ENCODE measurements at places on chromosomes 2 and 18.

DNA sequence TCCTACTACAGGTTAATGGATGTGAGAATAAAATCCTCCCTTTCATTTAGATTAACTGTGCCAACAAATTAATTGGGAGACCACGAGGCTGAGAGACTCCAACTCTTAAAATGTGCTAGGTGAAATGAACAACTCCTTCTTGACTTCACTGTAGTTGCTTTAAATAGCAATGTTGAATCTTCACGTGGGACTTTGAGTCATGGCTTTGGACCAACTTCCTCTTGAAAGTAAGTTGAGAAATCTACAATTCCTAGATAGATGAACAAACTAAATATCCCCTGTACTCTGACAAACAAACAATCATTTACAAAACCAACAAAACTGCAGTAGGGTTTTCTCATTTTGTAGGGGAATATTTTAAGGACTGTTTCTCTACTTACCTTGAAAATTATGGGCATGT lies 291.9 kb upstream of the SPRED2 start:
- DNase-seq: no peak

DNA sequence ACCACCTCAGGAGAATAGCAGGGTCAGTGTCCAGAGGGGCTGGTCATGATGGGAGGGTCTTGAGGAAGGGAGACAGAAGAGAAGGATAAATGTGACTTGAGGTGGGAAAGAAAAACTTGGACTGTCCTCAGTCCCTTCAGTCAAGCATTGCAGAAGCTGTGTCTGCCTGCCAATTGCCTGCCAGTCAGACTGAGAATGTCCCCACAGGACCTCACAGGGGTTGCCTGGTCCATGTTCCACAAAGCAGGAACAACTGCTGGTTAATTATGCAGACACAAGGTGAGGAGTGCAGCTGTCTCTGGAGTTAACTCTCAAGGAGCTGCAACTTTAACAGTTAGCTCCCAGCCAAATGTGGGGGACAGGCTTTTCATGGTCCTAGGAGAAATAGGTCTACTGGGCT lies 75.7 kb downstream of the TRIM43 start:
- DNase-seq: no peak

GRCh38 chr2:176097820-176098365 lies 1.7 kb upstream of the HOXD12 start:
- no peak for DNase-seq

GRCh38 chr2:17301437-17301836 lies 216.8 kb downstream of the RAD51AP2 start:
- no peak for DNase-seq

- no peak for DNase-seq
Observed at GRCh38 chr2:12002215-12002614, 255.8 kb downstream of the LPIN1 start.

- DNase-seq: no peak
Observed at GRCh38 chr2:41878716-41879234, 169.0 kb upstream of the PKDCC start.

DNA sequence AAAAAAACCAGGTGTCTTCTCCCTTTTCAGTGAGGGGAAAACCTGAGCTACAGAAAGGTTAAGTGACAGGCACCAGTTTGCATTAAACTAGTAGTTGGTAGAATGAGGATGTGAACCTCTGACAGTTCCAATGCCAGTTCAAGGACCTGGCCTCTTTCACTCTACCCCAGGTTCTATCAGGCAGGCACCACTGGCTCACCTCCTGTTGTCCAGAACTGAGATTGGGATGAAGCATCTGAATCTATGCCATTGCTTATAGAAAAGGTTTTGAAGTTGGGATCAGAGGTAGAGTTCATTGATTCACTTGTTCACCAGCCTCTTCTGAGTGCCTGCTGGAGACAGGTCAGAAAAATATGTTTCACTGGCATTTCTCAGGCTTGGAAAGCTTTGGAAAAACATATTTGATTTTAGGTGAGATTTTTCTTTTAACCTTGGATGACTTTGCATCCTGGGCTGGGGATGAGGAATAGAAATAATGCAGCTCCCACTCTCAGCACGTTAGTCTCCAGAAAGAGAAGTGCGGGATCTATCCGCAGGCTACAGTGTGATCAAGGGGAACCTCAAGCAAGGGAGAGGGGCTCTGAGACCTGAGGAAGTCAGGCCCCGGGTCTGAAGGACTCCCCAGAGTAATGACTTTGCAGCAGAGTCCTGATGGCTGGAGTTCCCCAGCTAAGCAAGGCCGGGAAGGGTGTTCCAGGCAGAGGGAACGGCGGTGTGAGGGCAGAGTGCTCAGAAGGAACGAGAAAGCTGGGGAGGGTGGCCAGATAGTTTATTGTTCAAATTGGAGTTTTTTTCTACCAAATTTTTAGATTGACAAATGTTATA lies 250.3 kb downstream of the MYCN start:
- DNase-seq: no peak

GRCh38 chr2:207746131-207746530 lies 23.6 kb downstream of the FZD5 start:
- DNase-seq: peak; percentile 77

DNA sequence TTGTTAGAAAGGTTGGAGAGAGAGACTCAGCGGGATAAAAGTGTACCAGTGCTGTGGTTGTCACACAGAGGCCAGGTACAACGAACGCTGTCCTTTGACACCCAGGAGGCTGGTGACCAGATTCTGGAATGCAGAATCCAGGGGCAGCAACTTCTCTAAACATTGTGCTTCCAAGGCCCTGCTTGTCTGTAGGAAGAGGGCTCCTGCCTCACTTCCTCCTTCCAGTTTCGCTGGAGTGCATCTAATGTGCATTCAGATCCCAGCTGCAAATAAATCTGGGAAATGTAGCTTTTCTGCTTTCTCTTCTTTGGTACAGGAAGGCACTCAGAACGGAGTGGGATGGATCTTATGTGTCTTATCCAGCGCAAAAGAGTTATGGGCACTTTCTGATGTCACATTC lies 171.8 kb upstream of the ATP5MC3 start:
- no peak for DNase-seq

DNA sequence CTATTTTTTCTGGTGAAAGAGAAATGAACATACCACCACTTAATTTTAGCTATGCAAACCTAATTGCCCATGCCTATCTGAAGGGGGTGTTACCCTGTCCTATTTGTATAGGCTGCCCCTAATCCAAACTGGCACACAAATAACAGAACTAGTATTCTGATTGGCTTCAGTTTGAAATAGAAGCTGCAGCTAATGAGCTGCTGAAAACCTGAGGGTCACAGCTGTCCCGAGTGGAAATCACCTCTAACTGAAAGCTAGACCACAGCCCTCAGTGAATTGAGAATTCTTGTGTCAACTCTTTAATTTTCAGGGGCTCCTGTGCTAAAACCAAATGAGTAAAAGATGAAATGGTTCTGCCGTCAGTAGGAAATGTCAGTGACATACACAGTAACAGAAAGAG lies 28.7 kb downstream of the CCDC141 start:
- DNase-seq: no peak

- peak; percentile 16 for DNase-seq
Observed at GRCh38 chr2:205323929-205324328, 358.4 kb upstream of the NRP2 start.

DNA sequence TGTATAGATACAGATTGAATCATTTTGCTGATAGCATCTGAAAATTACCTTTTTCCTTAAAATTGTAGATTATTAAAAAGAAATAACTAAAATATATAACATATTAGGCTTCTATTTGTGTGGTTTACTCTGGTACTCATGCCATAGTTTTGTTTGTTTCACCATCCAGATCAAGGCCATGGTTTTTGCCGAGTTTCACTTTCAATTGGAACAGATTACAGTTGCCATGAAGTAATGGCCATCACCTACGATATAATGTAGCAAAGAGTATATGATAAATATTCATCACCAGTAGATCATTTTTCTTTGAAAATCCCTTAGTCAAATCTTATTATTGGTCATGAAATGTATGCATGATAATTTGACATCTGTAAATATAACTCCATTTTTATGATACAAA lies 11.9 kb upstream of the DNAH7 start:
- DNase-seq: no peak

DNA sequence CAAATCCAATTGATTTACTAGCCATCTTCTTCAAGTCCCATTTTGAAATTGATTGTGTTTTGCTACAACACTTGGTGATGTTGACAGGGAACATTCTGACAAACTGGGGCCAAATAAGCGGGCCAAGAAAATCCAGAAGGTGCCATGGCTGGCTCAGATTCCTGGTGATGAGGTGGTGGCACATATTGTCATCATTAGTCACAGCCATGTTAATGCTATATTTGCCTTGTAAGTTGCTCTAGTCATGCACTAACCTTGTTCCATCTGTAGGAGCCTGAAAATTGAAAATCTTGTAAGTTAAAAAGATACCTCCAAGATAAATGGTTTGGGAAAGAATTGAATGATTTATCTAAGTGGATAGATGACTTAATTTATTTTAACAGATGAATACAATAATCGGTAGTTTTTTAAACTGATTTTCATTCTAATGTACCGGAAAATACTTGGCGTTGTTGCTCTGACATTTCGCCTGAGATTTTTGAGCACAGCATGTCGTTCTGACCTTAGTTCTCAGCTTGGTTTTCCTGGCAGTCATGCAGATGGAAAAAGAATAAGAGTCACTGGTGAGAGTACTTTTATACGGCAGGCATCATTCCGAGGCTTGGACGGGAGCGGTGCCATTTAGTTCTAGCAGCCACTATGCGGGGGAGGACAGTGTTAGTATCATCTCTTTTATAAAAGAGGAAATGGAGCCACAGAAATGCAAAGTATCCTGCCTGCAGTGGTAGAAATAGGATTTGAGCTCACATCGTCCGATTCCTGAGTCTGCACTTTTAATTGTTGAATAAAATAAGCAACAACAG lies 133.9 kb downstream of the ZNF532 start:
- peak; percentile 61 for DNase-seq

- no peak for DNase-seq
Observed at GRCh38 chr2:234913208-234913626, 38.6 kb upstream of the SH3BP4 start.

GRCh38 chr2:196249860-196250259 lies 78.5 kb upstream of the STK17B start:
- no peak for DNase-seq
